ENCODE measurements at places on chromosomes 3 and 15.

- DNase-seq = no peak
Measured at GRCh38 chr15:89364341-89364740, 29.7 kb upstream of the POLG start.

DNA sequence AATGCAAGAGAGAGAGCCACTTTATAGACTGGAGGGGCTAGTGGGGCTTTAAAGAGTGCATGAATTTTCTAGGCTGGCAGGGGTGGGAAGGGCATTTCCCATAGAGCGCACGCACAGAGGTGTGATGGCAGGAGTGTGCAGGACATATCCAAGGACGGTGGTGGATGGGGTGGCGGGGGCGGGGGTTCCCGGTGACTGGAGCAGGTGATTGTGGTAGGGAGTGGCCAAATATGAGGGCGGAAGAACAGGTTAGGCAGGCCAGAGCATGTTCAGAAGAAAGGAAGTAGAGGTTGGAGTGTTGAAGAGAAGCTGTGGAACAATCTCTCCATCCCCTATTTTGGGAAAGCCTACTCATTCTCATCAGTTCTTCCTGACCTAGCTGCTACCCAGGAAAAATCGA, 18.1 kb downstream of the FAM81A start:
- no peak for DNase-seq

DNA sequence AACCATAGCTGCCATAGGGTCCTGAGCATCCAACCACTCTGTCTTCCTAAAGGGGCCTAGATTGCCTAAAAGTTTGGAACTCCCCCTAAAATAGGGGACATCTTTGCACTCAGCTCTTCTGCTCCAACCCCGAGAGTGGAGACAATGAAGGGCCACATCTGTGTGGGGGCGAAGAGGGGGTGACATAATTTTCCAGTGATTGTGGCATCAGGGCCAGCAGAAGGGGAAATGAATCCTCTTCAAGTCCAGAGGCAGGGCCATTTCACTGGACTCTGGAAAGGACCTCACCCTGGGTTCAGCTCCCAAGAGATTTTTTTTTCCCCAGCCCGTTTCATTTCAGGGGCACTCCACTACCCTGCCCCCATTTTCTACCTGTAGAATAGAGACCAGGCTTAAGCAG, 4.6 kb upstream of the ANKRD63 start:
- no peak for DNase-seq

GRCh38 chr15:51706291-51706690, 25.0 kb downstream of the SCG3 start:
- no peak for DNase-seq

GRCh38 chr3:98021830-98022560, 13.1 kb downstream of the GABRR3 start:
- DNase-seq = no peak

DNA sequence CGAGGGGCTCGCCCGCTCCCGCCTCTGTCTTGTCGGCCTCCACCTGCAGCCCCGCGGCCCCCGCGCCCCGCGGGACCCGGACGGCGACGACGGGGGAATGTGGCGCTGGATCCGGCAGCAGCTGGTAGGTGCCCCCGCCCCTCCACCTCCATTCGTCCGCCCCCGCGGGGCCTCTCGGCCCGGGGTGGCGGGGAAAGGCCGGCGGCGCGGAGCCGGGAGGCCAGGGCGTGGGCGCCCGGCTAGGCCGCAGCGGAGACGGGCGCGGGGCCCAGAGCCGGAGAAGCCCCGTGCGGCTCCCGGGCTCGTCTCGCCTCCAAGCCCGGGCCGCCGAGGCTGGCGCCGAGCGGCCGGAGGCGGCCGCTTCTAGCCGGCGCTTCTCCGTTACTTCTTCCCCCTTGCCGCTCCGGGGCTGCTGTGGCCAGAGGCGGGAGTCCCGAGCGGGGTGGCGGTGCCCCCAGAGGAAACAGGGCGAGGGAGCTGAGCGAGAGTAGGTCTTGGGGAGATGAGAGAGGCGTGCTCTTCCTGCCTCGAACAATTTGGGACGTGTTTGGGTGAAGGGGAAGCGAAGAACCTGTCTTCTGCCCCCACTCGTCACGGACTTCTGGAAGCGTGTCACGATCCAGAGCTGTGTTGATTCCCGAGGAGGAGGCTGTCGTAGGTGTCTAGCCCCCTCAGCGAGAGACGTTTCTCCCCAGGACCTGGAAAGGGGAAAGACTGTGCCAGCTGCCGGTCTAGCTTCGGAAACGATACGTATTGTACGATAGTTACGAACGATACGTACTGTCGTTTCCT, 555 bp downstream of the ATP11B start:
- no peak for DNase-seq

GRCh38 chr3:161800985-161801559, 304.5 kb downstream of the OTOL1 start:
- DNase-seq = no peak

- no peak for DNase-seq
Measured at GRCh38 chr3:51311055-51311454, 74.0 kb upstream of the MANF start.

DNA sequence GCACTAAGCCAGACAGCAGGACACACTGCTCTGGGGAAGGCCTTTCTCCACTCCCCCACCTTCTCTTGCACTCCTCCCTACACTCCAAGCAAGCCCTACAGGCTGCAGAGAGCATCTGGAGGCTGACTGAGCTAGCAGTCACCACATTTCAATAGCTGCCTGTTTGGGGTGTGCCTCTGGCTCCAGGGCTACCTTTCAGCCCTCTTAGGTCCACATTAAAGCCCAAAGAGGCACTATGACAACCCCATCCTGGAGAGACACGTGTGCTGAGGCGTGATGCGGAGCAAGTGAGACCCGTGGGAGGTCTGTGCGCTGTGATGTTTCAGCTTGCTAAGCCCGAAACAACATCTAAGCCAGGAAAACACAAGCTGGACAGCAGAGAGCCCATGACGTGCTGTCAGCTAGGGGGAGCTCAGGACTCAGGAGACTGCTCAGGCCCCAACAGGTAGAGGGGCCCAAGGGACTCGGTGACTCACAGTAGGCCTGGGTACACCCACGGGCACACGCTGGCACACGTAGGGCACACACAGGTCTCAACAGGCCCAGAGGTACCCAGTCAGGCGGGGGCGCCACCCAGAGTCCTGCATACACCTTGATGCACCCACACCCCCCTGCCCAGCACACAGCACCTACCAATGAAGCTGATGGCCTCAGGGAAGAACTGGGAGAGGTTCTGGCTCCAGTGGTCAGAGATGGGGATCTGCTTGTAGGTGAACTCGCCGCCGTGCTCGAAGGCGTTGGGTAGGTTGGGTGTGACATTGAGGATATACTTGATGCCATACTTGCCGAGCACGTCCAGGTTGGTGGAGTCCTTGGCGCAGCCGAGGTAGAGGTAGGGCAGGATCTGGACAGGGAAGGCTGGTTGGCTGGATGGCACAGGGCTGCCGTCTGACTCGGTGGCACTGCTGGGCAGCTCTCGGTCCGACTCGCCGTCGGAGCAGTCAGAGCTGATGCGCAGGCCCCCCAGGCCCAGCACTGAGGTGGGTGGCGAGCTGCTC, 2.8 kb downstream of the DUSP7 start:
- DNase-seq = no peak

DNA sequence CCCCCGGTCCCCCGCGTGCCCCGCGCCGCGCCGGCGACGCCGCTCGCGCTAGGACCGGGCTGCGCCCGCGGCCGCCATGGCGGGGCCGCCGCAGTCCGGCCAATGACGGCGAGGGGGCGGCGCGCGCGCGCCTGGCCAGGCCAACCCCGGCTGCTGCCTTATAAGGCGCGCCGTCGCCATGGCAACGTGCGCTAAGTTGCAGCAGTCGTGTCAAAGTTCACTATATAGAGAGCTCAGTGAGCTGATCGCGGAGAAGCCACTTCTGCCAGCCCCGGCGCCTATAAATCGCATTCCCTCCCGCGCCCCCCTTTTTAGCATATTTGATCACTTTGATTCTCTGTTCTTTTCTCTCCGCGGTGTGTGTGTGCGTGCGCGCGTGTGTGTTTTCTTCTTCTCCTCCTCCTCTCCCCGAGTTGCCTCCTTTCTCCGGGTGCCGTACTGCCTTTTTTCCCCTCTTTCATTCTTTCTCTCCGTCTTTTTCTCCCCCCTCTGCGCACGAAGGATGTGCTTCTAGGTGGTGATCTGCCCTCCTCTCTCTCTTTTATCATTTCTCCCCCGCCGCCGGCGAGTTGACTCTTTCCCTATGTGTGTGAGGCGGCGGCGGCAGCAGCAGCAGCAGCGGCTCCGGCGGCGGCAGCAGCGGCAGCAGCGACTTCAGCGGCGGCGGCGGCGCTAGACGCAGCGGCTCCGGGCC, at the start of gene NR2F2:
Gene NR2F2 (plus strand): TSS at position 251 of the 694 bp plus-strand sequence. CDS start 1,406 bp downstream, outside the sequence.
- DNase-seq = no peak

DNA sequence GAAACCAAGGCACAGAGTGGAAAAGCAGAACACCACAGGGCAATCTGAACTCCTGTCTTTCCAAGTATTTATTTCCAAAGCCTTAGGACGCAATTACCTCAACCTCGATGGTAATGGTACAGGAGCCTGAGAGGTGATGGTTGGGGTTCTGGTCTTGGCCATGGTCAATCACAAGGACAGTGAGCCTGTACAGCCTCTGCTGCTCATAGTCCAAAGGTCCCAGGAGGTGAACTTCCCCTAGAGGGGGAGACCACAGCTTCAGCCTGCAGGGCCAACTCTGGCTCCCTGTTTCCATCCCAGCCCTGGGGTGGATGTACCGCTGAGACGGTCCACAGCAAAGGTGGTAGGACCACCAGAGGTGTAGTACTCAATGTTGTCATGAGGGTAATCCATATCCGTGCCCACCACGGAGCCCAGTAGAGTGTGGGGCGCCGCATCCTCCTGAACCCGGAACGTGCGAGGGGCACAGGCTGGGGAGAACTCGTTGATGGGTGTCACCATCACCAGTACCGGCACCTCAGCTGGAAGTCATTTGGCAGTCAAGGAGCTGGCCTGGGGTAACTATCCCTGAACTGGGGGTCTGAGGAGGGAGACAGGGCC, 6.1 kb downstream of the CDHR4 start:
- DNase-seq = no peak

DNA sequence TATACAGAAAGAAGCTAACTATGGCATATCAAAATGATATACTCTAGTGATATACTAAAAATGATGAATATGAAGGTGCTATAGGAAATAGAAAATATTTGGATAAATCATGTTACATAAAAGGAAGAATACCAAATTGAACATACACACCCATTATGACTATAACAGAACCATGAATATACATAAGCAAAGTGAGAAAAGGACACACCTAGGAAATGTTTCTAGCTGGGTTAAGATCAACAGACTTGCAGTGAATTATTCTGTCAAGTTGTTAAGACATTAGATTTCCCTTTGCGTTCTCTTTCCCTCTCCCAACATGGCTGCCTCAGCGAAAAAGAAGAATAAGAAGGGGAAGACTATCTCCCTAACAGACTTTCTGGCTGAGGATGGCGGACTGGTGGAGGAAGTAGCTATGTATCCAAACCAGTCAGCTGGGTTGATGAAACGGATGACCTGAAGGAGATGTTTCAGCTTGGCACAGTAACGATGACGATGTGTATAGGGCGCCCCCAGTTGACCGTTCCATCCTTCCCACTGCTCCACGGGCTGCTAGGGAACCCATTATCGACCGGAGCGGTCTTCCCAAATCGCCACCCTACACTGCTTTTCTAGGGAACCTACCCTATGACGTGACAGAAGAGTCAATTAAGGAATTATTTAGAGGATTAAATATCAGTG, 20.2 kb upstream of the PARP14 start:
- DNase-seq = no peak

- no peak for DNase-seq
Measured at GRCh38 chr15:59611276-59612260, at the start of gene GCNT3. TSS of gene GCNT3 (plus strand) at chr15:59611783. CDS start at chr15:59618239, 6,456 bp downstream.

DNA sequence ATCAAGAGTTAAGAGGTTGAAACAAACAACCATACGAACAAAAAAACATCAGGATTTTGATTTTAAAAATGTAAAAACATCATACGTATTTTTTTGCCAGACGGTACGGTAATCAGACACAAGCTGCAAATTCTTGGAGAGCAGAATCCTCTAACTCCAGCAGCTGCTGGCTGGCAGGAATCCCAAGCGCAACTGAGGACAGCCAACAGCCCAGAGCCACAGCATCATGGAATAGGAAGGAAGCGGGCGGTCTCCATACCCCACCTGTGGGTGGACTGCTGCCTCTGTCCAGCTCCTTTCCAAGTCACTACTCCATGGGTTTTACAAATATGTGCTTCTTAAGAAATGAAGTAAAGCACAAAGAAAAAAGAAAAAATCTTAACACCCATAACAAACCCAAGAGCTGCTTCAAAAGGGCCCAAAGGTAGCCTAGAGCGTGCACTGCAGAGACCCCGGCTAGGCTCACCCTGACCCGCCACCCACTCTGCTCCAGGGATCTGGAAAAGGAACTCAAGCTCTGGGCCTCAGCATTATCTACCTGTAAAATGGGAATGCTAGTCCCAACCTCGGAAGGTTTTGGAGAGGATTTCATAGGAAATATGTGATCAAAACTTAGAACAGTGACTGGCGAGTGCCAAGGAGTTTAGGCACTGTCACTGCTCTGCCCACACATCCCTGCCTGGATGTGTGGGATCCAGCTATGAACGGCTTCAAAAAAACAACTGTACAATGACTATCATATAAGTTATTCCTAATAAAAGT, 33.4 kb downstream of the ZXDC start:
- DNase-seq = no peak

GRCh38 chr3:117165601-117166051, 456.0 kb downstream of the TUSC7 start:
- no peak for DNase-seq

- DNase-seq = no peak
Measured at GRCh38 chr3:15204005-15204404, 2.0 kb upstream of the CAPN7 start.

DNA sequence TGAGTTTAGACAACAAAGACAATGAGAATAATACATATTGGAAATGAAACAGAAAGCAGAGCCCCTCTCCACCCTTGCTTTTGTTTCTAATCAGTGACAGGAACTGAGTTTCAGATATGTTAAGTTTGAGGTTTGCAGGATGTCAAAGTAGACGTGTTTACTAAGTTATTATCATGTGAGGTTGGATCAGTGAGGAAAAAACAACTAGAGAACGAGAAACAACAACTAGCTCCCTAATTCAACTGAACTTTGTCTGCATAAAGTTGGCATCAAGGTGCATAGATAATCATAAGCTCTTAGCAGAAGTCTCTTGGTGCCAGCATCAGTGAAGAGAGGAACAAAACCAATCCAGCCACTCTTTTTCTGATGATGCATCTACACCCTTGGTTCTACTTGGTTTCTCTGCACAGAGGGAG, 491.1 kb upstream of the NR2F2 start:
- no peak for DNase-seq

DNA sequence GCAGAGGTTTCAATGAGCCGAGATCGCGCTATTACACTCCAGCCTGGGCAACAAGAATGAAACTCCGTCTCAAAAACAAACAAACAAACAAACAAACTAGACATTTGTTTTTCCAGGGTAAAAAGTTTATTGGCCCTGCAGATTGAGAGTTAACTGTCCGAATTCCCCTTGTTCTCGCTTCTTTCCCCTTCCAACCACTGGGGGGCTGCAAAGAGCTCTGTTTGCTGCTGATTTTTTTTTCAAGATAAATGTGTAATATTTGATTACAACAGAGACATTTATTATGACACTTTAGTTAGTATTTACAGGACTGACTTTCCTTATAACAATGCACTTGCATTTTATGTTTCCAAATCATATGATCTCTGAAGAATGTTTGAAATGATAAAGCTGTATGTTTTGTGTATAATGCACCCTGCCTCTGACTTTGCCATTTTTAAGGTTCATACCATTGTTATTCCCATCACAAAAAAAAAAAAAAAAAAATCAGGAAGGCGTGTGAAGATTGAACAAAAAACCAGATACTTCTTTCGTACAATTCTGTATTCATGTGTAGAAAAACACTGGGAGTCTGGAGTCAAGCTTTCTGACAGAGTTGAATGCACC, 2.8 kb downstream of the CLSTN2 start:
- DNase-seq = no peak

- peak; percentile 23 for DNase-seq
Measured at GRCh38 chr15:70023064-70023768, 74.5 kb downstream of the TLE3 start.

Data from stimulated activated CD8-positive, alpha-beta memory T cell treated with anti-CD3 and anti-CD28 coated beads, Interleukin-7, amount 100 ng/mL, for 1 hour (primary cell).